ENCODE measurements at places on chromosomes 5 and 9. TPM values are rescaled to one million over a fixed set of nuclear protein-coding genes. Genes with fewer than 3 reads are reported as not detected.

Gene NAIP
- 63.1 TPM for total RNA-seq

Gene BARHL1
- total RNA-seq, result not detected

Gene GBA2
- total RNA-seq, result 67.5 TPM

Gene PARP8
- 30.4 TPM for total RNA-seq

Gene CCNI2
- 0.36 TPM for total RNA-seq

Gene TYRP1
- not detected for total RNA-seq

Gene LCN9
- not detected for total RNA-seq

All from sciatic nerve (tissue), 2 donors.